Activated CD4-positive, alpha-beta T cell treated with anti-CD3 and anti-CD28 coated beads for 4 hours (primary cell): ENCODE measurements at places on chromosomes 5 and 9.

DNA sequence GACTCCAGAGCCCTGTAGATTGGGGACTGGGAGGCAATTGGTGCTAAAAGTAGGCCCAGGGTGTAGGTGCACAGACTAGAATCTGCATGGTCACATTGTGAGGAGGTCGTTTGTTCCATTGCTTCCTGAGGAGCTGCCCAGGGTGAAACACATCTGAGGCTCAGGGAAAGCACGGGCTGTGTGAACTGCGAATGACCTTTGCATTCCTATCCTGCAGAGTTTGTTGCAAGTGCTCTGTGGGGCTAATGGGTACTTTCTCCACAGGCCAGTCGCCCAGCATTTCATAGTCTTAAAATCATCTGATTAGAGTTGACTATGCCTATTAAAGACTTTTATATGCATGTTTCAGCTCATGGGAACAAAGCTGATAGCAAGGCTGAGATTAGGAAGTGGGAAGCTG, 14.4 kb upstream of the SLC46A2 start:
- no peak for DNase-seq

GRCh38 chr9:4124266-4124665, 175.6 kb downstream of the GLIS3 start:
- DNase-seq = no peak

GRCh38 chr9:113907282-113907681, 31.2 kb downstream of the ZNF618 start:
- no peak for DNase-seq

- no peak for DNase-seq
These were observed 84.3 kb upstream of the COL5A1 start for GRCh38 chr9:134557331-134557730.

DNA sequence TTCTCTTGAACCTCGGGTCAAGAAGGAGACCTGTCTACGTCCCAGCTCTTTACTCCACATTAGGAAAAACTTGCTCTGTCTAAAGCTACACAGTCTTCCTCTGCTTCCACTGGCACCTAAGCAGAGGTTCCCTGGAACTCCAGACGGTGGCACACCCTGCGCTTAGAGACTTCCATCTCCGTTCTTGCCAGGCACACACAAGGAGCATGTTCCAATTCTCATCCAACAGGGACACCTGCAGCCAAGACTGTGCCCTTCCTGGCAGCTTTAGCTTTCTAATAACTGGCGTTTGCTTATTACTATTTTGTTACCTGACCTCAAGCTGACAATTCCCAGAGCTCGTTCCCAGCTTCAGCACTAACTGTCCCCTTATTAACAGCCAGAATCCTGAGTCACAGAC, 16.0 kb downstream of the CAPSL start:
- DNase-seq = no peak

DNA sequence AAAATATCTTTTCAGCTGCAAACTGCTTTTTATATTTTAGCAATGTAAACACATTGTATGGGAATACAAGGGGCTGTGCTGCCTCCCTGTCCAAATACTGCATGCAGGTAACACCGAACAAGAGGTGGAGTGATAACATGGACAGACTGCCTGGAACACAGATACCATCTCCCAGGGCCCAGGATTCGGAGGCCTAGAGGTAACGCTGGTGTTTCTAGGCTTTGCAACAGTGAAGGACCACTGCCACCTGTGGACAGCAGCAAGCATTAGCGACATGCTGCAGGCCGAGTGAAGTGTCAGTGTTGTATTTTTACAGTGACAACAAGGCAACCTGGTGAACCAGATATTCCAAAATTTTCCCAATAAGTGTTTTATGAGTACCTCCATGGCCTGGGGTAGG, 379.1 kb downstream of the DMRT2 start:
- no peak for DNase-seq

GRCh38 chr9:7507566-7508270, 291.9 kb downstream of the DMAC1 start:
- no peak for DNase-seq

- DNase-seq = no peak
These were observed 118.6 kb upstream of the MAST4 start for GRCh38 chr5:66477596-66477995.
